ENCODE measurements at places on chromosomes 16 and 17.

- H3K27me3 ChIP-seq = no peaks in the 10 kb centered on the region
- no peak overlapping the region for H3K27ac ChIP-seq
- no peaks in the 10 kb centered on the region for H3K4me1 ChIP-seq
- H3K36me3 ChIP-seq = no peaks in the 10 kb centered on the region
- no peak overlapping the region for H3K4me3 ChIP-seq
Measured at GRCh38 chr17:74467221-74467951, 952 bp downstream of the CD300A start.

GRCh38 chr17:31486351-31487062 is 95.0 kb downstream of the RAB11FIP4 start:
- peaks cover 9% of the 10 kb centered on the region for H3K4me1 ChIP-seq
- H3K4me3 ChIP-seq = no peak overlapping the region
- DNase-seq = no peak
- H3K36me3 ChIP-seq = no peaks in the 10 kb centered on the region
- no peak overlapping the region for H3K27ac ChIP-seq

DNA sequence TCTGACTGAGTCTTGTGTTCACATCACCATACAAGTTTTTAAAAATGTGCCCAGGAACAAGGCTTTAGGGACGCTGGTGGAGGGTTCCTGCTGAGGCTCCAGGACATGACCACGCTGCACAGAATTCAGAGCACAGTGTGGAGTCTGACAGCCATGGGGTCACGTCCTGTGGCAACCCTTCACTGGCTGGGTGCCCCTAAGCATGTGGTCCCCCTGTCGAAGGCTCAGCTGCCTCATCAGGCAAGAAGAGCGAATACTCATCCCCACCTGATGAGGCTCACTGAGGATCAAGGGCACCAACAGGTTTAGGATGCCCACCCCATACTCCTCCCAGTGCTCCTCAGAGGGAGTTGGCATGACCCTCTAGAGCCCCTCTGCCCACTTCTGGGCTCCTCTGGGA is 5.9 kb downstream of the PNMT start:
- H3K36me3 ChIP-seq = no peaks in the 10 kb centered on the region
- no peak for DNase-seq
- no peaks in the 10 kb centered on the region for H3K27me3 ChIP-seq

GRCh38 chr17:75207760-75208159 is 2.3 kb downstream of the NUP85 start:
- no peak for DNase-seq
- no peak overlapping the region for H3K4me3 ChIP-seq
- H3K36me3 ChIP-seq = peaks cover 18% of the 10 kb centered on the region
- peaks cover 15% of the 10 kb centered on the region for H3K4me1 ChIP-seq

DNA sequence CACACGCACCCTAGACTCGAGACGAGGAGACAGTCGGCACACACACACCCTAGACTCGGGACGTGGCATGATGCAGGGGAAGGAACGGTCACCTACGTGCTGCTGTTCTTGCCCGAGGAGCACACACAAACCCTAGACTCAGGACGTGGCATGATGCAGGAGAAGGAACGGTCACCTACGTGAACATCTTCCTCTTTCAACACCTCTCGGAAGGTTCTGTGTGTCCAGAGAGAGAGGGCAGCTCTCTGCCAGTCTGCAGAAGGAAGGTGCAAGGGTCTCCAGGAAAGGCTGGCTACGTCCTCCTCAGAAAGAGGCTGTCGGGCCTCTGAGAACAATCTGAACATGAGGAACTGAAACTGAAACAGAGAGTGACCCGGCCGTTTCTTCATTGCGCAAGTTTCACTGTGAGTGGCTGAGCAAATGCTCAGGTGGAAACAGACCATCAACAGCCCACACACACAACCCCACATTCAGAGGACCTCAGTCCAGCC is 43.4 kb downstream of the ZNF276 start:
- no peaks in the 10 kb centered on the region for H3K27me3 ChIP-seq
- no peak overlapping the region for H3K27ac ChIP-seq
- peak; percentile 35 for DNase-seq
- no peaks in the 10 kb centered on the region for H3K4me1 ChIP-seq
- no peak overlapping the region for H3K4me3 ChIP-seq
- no peaks in the 10 kb centered on the region for H3K36me3 ChIP-seq

DNA sequence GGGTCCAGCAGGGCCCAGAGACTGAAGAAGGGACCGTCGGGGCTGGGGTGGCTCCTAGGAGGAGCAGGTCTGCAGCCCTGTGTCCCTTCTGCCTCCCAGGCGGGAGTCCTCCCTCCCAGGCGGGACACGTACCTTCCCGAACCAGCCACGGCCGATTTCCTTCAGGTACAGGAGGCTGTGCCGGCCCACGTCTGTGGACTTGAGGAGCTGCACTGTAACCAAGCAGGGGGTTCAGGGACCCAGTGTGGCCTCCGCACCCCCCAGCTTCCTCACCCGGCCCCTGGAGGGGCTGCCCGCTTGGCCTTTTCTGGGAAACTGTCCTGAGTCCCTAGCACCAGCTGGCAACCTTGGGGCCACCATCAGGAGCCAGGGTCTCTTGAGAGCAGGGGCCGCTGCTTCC is 37.0 kb upstream of the PVALEF start:
- no peaks in the 10 kb centered on the region for H3K36me3 ChIP-seq
- no peaks in the 10 kb centered on the region for H3K4me1 ChIP-seq
- no peak overlapping the region for H3K4me3 ChIP-seq
- no peak overlapping the region for H3K27ac ChIP-seq
- H3K27me3 ChIP-seq = no peaks in the 10 kb centered on the region

GRCh38 chr17:38591759-38592241 is 14.0 kb downstream of the SRCIN1 start:
- DNase-seq = no peak
- no peaks in the 10 kb centered on the region for H3K27me3 ChIP-seq
- H3K27ac ChIP-seq = no peak overlapping the region
- H3K4me1 ChIP-seq = peaks cover 24% of the 10 kb centered on the region

GRCh38 chr16:6616746-6617145 is 715.9 kb upstream of the RBFOX1 start:
- no peaks in the 10 kb centered on the region for H3K36me3 ChIP-seq
- no peak overlapping the region for H3K27ac ChIP-seq
- no peak overlapping the region for H3K4me3 ChIP-seq
- H3K4me1 ChIP-seq = no peaks in the 10 kb centered on the region
- H3K27me3 ChIP-seq = no peaks in the 10 kb centered on the region

- no peaks in the 10 kb centered on the region for H3K4me1 ChIP-seq
- no peaks in the 10 kb centered on the region for H3K27me3 ChIP-seq
- H3K4me3 ChIP-seq = no peak overlapping the region
- no peak overlapping the region for H3K27ac ChIP-seq
- no peak for DNase-seq
- no peaks in the 10 kb centered on the region for H3K36me3 ChIP-seq
Measured at GRCh38 chr16:88948781-88949490, 28.1 kb downstream of the CBFA2T3 start.

- no peaks in the 10 kb centered on the region for H3K27me3 ChIP-seq
- no peak for DNase-seq
- H3K4me3 ChIP-seq = no peak overlapping the region
- H3K36me3 ChIP-seq = no peaks in the 10 kb centered on the region
- no peak overlapping the region for H3K27ac ChIP-seq
Measured at GRCh38 chr17:66517336-66518009, 215.1 kb downstream of the PRKCA start.

Measured in thyroid gland (tissue), 4 donors.